ENCODE measurements at places on chromosomes 1 and 21.

GRCh38 chr1:218473522-218473921 is 128.4 kb downstream of the TGFB2 start:
- no peak for DNase-seq

GRCh38 chr1:214896921-214897320 is 185.6 kb upstream of the KCNK2 start:
- DNase-seq: no peak

- no peak for DNase-seq
Measured at GRCh38 chr1:97050506-97050905, 328.9 kb downstream of the PTBP2 start.

DNA sequence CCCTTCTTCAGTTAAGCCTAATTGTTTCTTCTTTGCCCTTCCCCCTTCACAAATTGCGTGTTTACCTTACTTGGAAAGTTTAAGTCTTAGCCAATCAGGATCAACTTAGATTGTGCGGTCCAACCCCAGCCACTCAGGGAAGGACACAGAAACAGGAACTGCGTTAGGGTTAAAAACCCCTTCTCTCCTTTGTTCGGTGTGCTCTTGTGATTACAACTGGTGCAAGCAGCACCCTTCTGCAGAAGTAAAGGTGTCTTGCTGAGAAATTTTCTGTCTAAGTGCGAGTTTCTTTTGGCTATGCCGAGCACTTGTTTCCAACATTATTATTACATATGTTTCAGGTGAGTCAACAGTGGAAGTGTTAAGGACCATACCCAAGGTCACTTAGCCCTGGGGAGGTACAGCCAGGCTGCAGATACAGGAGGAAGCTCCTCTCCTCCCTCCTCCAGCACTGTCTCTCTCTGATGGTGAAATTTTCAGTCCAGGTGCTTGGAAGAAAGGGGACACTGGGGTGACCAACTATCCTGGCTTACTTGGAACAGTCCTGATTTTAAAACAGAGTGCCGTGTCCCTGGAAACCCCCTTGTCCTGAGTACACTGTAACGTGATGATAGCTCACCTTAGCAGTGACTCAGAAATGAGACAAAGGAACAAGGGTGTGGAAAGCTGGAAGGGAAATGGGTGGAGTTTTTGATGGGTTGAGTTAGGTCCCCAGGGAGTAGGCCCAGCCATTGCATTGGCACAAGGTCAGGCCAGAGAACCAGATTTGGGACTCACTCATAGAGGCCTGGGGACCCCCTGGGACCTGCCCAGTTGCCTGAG is 68.7 kb upstream of the KLHDC7A start:
- no peak for DNase-seq

GRCh38 chr1:37951041-37951782 is 4.4 kb upstream of the INPP5B start:
- DNase-seq: no peak
